ENCODE measurements at places on chromosomes 7 and 10. TPM values are rescaled to one million over a fixed set of nuclear protein-coding genes. Genes with fewer than 3 reads are reported as not detected.
A peak's percentile ranks its signal among the peaks of the same experiment; 100 is the strongest.

DNA sequence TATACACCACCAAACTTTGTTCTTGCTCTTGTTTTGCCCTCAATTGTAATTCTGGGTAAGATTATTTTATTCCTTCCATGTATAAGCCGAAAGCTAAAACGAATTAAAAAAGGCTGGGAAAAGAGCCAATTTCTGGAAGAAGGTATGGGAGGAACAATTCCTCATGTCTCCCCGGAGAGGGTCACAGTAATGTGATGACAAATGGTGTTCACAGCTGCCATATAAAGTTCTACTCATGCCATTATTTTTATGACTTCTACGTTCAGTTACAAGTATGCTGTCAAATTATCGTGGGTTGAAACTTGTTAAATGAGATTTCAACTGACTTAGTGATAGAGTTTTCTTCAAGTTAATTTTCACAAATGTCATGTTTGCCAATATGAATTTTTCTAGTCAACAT, 12.5 kb upstream of the CFAP69 start:
- H3K36me3 ChIP-seq: no peaks in the 10 kb centered on the region
- H3K4me1 ChIP-seq: no peaks in the 10 kb centered on the region
- no peak for DNase-seq
- H3K4me3 ChIP-seq: no peak overlapping the region
- peaks cover 7% of the 10 kb centered on the region for H3K27me3 ChIP-seq

GRCh38 chr7:30091491-30091912, 43.3 kb upstream of the MTURN start:
- H3K4me3 ChIP-seq: no peak overlapping the region
- H3K4me1 ChIP-seq: no peaks in the 10 kb centered on the region
- DNase-seq: no peak

- H3K4me1 ChIP-seq: peaks cover 53% of the 10 kb centered on the region
Measured at GRCh38 chr10:1049425-1049958, 573 bp upstream of the IDI1 start.

DNA sequence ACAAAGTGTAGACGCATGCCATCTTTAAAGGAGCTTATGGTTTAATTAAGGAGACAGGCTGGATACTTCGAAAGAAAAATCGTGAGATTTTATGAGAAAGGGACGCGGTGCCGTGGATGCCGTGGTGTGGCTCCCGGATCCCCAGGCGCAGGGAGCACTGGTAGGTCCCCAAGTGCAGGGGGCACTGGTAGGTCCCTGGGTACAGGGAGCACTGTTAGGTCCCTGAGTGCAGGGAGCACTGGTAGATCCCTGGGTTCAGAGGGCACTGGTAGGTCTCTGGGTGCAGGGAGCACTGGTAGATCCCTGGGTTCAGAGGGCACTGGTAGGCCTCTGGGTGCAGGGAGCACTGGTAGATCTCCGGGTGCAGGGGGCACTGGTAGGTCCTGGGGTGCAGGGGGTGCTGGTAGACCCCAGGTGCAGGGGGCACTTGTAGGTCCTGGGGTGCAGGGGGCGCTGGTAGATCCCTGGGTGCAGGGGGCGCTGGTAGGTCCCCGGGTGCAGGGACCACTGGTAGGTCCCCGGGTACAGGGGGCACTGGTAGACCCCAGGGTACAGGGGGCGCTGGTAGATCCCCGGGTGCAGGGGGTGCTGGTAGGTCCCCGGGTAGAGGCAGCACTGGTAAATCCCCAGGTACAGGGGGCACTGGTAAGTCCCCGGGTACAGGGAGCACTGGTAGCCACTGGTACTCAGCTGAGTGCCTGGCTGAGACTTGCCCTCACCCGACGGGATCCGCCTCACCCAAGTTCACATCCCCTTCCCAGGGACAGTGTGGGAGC, 14.1 kb downstream of the PRKAG2 start:
- no peaks in the 10 kb centered on the region for H3K4me1 ChIP-seq
- H3K4me3 ChIP-seq: no peak overlapping the region
- no peaks in the 10 kb centered on the region for H3K27me3 ChIP-seq
- DNase-seq: no peak
- no peak overlapping the region for H3K27ac ChIP-seq

GRCh38 chr10:61899997-61900828, 1.3 kb upstream of the ARID5B start:
- peak overlapping the region; percentile 97 for H3K27ac ChIP-seq
- H3K27me3 ChIP-seq: no peaks in the 10 kb centered on the region
- peak overlapping the region; percentile 95 for H3K4me3 ChIP-seq
- peak; percentile 54 for DNase-seq
- H3K4me1 ChIP-seq: peaks cover 46% of the 10 kb centered on the region

GRCh38 chr7:82234457-82235049, 209.0 kb downstream of the CACNA2D1 start:
- H3K36me3 ChIP-seq: no peaks in the 10 kb centered on the region
- H3K27me3 ChIP-seq: no peaks in the 10 kb centered on the region
- no peak for DNase-seq
- no peaks in the 10 kb centered on the region for H3K4me1 ChIP-seq
- H3K4me3 ChIP-seq: no peak overlapping the region

DNA sequence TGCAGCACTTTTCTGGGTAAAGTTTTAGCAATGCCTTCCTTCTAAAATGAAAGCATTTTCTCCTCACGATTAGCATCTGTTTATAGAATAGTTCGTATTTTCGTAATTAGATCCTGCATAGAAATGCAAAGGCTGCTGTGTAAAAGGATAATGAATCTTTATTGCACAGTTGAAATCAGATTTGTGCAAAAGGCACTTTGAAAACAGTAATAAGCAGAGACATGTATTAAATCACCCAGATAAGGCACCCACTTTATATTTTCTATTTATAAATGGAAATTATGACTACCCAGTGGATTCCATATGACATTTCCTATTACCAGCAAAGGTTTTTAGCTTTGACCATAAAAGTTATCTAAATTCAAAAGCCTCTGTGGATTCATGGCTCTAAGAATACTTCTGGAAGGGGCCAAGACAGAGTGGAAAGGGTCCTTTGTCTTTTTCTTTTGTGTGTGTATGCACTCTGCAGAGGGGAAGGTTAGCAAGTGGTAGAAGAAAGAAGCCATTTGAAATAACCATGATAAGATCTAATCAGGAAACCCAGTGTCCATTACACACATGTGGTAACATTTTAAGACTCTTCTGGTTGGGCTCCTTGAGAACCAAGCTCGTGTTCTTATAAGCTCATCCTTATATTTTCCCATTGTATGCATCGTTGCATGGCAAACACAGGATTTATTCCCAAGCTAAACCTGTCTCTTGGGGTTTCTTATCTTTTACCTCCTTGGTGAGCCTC, 612.1 kb downstream of the AUTS2 start:
- H3K36me3 ChIP-seq: no peaks in the 10 kb centered on the region
- H3K4me3 ChIP-seq: no peak overlapping the region
- no peaks in the 10 kb centered on the region for H3K4me1 ChIP-seq
- DNase-seq: no peak
- no peak overlapping the region for H3K27ac ChIP-seq

GRCh38 chr7:87151729-87152111, 533 bp upstream of the DMTF1 start:
- no peaks in the 10 kb centered on the region for H3K27me3 ChIP-seq
- peak overlapping the region; percentile 93 for H3K4me3 ChIP-seq
- H3K4me1 ChIP-seq: peaks cover 34% of the 10 kb centered on the region
- DNase-seq: no peak

Gene GRIFIN
- not detected for total RNA-seq

DNA sequence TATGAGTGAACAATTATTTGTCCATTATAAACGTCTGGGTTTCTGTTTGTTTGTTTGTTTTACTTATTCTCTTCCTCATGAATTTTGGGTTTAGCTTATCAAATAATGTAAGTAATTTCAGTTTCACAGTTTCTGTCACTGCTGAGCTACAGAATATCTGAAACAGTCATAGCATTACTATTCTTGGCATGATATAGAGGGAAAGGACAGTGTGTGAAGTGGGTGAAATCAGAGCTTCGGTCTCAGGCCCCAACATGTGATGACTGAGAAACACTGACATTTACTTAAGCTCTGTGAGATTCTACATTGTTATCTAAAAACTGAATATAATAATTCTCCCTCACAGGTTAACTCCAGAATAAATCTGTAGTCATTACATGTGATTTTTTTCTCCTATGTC, 8.8 kb upstream of the OR6V1 start:
- no peak overlapping the region for H3K27ac ChIP-seq
- H3K4me3 ChIP-seq: no peak overlapping the region
- H3K27me3 ChIP-seq: peaks cover 5% of the 10 kb centered on the region
- H3K4me1 ChIP-seq: peaks cover 10% of the 10 kb centered on the region
- no peak for DNase-seq

Gene RTKN2
- total RNA-seq: 2.9 TPM

DNA sequence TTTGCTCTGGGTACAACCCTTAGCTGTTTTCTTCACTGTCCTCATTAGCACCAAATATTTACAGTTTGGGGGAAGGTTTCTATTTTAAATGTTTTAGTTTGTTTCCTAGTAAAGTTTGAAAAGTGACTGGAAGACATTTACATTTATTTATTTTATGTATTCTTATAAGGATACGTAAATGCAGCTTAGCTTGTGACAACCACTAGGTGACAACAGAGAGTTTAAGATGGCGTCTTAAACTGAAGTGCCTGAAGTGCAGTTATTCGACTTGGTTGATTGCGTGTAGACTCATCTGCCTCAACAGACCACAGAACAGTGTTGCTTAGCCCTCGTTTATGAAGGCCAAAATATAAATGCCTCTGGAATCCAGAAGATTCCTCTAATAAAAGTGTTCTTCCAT, 378.2 kb upstream of the MYO3A start:
- H3K27ac ChIP-seq: no peak overlapping the region
- H3K4me1 ChIP-seq: no peaks in the 10 kb centered on the region
- no peaks in the 10 kb centered on the region for H3K27me3 ChIP-seq
- H3K4me3 ChIP-seq: no peak overlapping the region
- no peak for DNase-seq

Gene PAX4
- total RNA-seq: not detected

- H3K4me3 ChIP-seq: no peak overlapping the region
- peaks cover 27% of the 10 kb centered on the region for H3K27me3 ChIP-seq
- H3K4me1 ChIP-seq: peaks cover 4% of the 10 kb centered on the region
- no peak overlapping the region for H3K27ac ChIP-seq
- no peaks in the 10 kb centered on the region for H3K36me3 ChIP-seq
Measured at GRCh38 chr10:16909961-16910792, 93.0 kb upstream of the RSU1 start.

Gene KMT2C
- total RNA-seq: 63.1 TPM

Gene PON3
- total RNA-seq: 0.14 TPM

- peaks cover 28% of the 10 kb centered on the region for H3K4me1 ChIP-seq
- peak overlapping the region; percentile 40 for H3K27ac ChIP-seq
- no peak for DNase-seq
- no peak overlapping the region for H3K4me3 ChIP-seq
- H3K36me3 ChIP-seq: peaks cover 42% of the 10 kb centered on the region
- H3K27me3 ChIP-seq: no peaks in the 10 kb centered on the region
Measured at GRCh38 chr7:2732959-2733584, 45.1 kb downstream of the AMZ1 start.

- H3K36me3 ChIP-seq: no peaks in the 10 kb centered on the region
- H3K27me3 ChIP-seq: peaks cover 10% of the 10 kb centered on the region
- no peaks in the 10 kb centered on the region for H3K4me1 ChIP-seq
- H3K4me3 ChIP-seq: no peak overlapping the region
Measured at GRCh38 chr7:35983626-35984025, 169.4 kb upstream of the EEPD1 start.

DNA sequence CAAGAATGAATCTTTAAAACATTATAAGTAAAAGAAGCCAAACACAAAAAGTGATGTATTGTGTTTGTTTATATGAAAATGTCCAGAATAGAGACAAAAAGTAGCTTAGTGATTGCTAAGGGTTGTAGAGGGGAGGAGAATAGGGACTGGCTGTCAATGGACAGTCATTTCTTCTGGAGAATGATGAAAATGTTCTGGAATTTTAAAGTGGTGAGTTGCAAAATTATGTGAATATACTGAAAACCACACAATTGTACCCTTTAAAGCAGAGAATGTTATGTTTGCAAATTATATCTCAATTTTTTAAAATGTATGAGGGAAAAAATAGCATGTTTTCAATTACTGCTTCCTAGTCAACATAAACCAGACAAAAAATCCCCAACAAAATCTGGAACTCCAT, 174.2 kb downstream of the KMT2E start:
- H3K36me3 ChIP-seq: peaks cover 3% of the 10 kb centered on the region
- no peaks in the 10 kb centered on the region for H3K27me3 ChIP-seq
- peaks cover 1% of the 10 kb centered on the region for H3K4me1 ChIP-seq
- DNase-seq: no peak
- no peak overlapping the region for H3K27ac ChIP-seq

Gene TAS2R4
- 0.94 TPM for total RNA-seq

DNA sequence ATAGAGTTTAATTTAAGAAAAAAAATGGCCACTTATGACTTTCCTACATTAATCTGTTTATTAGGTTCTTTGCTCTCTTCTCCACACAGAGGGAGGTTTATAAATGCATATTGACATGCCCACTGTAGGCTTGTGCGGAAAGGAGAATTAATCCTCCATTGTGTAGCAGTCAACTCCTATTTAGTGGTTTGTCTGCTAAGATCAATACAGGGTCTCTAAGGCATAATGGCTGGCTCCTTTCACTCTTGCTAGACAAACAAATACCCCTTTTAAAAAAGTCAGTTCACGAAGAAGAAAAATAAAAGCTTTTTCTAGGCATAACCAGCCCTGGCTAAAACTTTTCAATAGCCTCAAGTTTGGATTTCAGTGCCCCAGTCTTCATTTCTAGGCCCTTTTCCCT, 141.6 kb downstream of the TSPAN12 start:
- no peaks in the 10 kb centered on the region for H3K4me1 ChIP-seq
- DNase-seq: no peak
- no peak overlapping the region for H3K27ac ChIP-seq
- no peaks in the 10 kb centered on the region for H3K36me3 ChIP-seq

- no peaks in the 10 kb centered on the region for H3K4me1 ChIP-seq
- H3K27ac ChIP-seq: no peak overlapping the region
- H3K4me3 ChIP-seq: no peak overlapping the region
- H3K27me3 ChIP-seq: no peaks in the 10 kb centered on the region
- H3K36me3 ChIP-seq: no peaks in the 10 kb centered on the region
- no peak for DNase-seq
Measured at GRCh38 chr7:124702385-124702784, 63.2 kb downstream of the GPR37 start.

DNA sequence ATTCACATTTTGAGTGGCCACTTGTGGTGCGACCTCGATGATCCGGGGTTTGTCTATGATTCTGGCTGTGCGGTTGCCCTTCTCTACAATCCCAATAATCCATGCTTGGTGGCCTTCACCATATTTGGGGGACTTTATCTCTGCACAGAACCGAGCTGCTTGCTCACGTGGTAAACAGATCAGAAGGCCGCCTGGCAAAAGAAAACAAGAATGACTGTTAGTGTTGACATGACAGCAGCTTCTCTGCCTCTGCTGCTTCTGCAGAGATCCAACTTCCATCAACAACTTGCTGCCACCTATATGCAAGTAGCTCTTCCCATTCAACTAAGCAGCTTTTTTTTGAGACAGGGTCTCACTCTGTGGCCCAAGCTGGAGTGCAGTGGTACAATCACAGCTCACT, 19.3 kb upstream of the PHYH start:
- no peak overlapping the region for H3K27ac ChIP-seq
- H3K27me3 ChIP-seq: no peaks in the 10 kb centered on the region
- no peak overlapping the region for H3K4me3 ChIP-seq
